GM23248 (cell line): ENCODE measurements at places on chromosomes 16 and 17. TPM values are rescaled to one million over a fixed set of nuclear protein-coding genes. Genes with fewer than 3 reads are reported as not detected.

Gene DCAF7
- polyA plus RNA-seq = 38.2 and 38.4 TPM in 2 replicates

DNA sequence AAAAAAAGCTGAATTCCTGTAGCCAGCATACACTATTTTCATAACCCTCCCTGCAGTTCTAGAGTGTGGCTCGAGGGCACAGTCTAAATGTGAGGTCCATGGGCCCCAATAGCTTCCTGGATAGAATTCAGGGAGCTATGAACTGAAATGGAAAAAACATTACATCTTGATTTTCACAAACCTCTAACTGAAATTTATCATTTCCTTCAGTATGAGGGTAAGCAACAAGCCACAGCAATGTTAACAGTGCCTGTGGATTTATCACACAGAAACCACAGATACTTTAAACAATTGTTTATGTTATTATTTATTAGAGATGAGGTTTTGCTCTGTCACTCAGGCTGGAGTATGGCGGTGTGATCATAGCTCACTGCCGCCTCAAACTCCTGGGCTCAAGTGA is 18.2 kb downstream of the TMEM92 start:
- DNase-seq = no peak

Gene FA2H
- not detected in 2 replicates for polyA plus RNA-seq

Gene CHMP6
- 34.0 and 37.1 TPM in 2 replicates for polyA plus RNA-seq

DNA sequence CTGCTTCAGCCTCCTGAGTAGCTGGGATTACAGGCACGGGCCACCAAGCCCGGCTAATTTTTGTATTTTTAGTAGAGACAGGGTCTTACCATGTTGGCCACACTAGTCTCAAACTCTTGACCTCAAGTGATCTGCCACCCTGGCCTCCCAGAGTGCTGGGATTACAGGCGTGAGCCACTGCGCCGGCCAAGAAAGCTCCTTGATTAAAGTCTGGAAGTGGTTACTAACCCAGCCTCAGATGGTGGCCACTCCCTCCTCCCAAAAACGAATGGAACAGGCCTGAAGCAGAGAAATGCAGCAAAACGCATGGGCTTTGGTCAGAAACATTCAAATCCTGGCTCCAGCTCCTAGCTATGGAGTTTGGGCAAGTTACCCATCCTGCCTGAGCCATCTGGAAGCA is 11.3 kb downstream of the FKBP10 start:
- DNase-seq = peak; percentile 58

GRCh38 chr17:36128411-36128978 is 24.9 kb downstream of the CCL4 start:
- DNase-seq = no peak

Gene TPSD1
- not detected in 2 replicates for polyA plus RNA-seq

- DNase-seq = no peak
Observed at GRCh38 chr17:70332356-70333210, 163.3 kb downstream of the KCNJ2 start.

DNA sequence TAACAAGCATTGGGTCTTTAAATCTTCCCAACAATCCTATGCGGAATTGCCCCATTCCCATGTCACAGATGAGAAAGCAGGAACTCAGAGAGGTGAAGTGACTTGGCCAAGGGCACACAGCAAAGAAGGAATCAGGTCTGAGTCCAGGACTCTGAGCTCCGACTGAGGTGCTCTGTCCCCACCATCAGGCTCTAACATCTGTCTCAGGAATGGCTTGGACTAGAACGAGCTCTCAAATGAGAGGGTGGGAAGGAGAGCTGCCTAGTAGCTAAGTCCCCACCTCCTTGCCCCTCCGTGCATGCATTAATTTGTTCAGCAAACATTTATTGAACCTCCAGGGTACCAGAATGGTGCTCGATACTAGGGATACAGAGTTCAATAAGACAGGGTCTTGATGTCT is 26.7 kb downstream of the ABCC3 start:
- peak; percentile 20 for DNase-seq

DNA sequence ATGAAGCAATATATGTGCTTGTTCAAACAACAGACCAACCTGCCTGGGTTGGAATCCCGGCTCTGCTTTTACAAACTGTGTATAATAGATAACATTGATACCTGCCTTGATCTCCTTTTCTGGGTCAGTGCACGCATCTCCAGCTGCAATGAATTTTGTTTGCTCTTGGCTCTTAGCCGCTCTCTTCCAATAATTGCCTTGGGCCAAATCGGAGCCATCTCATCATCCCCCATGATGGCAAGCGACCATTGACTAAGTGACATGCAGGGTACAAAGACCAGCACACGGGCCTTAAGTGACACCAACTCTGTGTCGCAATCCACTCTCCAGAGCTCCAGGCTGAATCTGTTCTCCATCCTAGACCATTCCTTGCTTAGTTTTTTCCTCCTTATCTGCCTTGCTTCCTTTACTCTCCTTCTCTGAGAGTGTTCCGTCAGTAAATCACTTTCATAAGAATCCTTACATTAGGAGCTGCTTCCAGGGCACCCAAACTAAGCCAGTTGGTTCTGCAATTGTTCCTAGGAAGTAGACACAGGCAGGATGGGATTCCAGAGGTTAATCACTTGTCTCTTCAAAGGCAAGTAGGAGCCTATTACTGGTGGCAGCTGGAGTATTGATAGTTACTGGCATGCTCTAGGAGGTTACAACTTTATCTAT is 134.2 kb downstream of the ABCA8 start:
- DNase-seq = no peak

Gene MON1B
- polyA plus RNA-seq = 21.4 and 22.8 TPM in 2 replicates

Gene C17orf100
- 5.2 and 5.5 TPM in 2 replicates for polyA plus RNA-seq

GRCh38 chr16:49051576-49051975 is 230.1 kb downstream of the CBLN1 start:
- DNase-seq = no peak

GRCh38 chr16:27838536-27839175 is 224.9 kb downstream of the GSG1L start:
- DNase-seq = no peak

GRCh38 chr17:42097691-42098631 is at the start of gene ZNF385C:
TSS of gene ZNF385C (minus strand) at chr17:42098473. CDS start at chr17:42063056, 35,417 bp downstream.
- DNase-seq = no peak

- peak; percentile 84 for DNase-seq
Observed at GRCh38 chr16:88920618-88921590, 54.4 kb upstream of the PABPN1L start.

DNA sequence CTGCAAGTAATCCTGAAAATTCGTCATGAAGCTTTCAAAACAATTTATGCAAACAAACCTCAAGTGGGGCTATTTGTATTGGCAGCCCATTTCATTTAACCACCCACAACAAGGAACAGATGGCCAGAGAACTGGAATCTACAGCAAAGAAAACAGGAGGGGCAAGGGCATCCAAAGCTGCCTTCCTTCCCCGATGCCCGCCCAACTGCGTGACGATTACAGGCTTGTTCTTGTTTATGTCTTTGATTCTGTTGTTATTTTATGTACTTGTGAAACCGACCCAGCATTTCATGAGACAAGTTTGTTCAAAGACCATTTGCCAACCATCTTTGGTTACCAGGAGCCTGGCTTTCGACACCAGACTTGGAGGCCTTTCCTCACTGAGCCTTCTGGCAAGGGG is 59.1 kb upstream of the IRX6 start:
- no peak for DNase-seq

Gene NEUROD2
- not detected in 2 replicates for polyA plus RNA-seq

- no peak for DNase-seq
Observed at GRCh38 chr17:33506889-33507650, 214.0 kb upstream of the ASIC2 start.

Gene MRPL27
- 115 and 120 TPM in 2 replicates for polyA plus RNA-seq

Gene TMC8
- polyA plus RNA-seq = 0.09 TPM in 1 of 2 replicates, not detected in the other

DNA sequence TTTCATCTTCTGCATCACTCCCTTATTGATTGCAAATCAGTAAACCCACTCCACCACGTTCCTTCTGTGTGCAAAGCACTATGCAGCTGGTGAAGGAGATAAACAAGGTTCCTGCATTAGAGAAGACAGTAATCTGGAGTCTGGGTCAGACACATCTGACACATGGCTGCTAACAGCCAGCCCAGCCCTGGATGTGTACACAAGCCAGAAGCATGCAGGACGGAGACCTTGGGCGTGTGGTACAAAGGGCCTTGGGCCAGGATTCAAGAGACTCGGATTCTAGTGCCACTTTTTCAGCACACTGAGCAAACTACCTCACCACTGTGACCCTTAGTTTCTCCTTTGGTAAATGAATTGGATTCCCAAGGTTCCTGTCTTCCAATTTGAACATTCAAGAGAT is 86.6 kb upstream of the DNAH9 start:
- DNase-seq = no peak

Gene USP43
- 0.08 TPM in 1 of 2 replicates, not detected in the other for polyA plus RNA-seq

Gene ZNF423
- 0.49 and 0.72 TPM in 2 replicates for polyA plus RNA-seq

DNA sequence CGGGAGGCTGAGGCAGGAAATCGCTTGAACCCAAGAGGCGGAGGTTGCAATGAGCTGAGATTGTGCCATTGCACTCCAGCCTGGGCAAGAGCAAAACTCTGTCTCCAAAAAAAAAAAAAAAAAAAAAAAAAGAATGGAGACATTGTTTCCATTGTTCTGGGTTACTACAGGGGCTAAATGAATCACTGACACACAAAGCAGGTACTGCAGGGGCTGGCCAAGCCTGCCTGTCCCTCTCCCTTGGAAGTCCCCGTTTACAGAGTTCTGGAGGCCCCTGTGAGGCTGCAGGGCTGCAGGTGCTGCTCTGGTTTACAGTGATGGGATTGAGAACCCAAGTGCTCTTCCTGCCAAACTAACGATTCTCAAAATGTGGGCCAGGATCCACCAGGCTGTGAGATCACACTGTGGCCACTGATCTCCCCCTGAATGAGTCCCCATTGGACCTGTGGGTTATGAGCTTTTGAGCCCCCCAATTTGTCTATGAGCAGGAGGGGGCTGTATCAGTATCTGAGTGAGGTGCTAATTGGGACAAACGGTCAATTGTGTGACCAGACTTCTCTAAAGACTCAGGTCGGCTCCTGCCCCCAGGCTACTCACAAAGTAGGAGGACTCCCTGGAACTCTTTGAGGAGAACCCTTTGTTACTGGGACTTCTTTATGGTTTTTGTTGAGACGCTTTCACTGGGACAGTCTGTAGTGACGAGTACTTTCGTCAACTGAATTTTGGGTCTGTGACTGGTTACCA is 39.0 kb downstream of the DNAH17 start:
- no peak for DNase-seq

GRCh38 chr16:6698548-6698947 is 634.1 kb upstream of the RBFOX1 start:
- DNase-seq = no peak

Gene MSLN
- polyA plus RNA-seq = not detected in 2 replicates

DNA sequence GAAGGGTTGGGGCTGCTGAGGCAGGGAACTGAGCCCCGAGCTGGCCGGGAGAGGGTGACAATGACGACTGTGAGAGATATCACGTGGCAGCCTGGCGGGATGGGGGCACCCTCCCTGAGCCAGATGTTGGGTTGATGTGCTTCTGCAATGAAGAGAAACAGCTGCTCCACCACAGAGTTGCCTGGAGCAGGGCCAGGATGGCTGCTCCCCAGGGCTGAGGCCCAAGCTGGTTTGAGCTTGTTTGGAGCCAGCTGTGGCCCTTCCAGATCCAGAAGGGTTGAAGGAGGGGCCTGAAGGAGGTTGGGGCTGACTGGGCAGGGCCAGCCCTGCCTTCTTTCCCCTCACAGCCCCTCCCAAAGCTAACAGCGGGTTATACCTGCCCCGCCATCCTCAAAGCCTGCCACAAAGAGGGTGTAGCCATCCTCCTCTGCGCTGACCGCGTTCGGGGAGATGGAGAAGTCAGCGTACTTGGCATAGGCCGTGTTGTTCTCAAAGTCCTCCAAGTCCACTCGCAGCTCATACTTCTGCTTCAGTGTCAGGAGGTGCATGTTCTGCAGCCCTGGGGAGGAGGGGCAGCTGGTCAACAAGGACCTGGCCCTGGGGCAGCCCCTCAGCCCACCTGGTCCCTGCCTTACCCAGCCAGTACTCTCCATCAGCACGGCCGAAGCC is 2.1 kb downstream of the MFAP4 start:
- DNase-seq = peak; percentile 88

GRCh38 chr16:426906-427249 is 1.4 kb downstream of the RAB11FIP3 start:
- no peak for DNase-seq

Gene KCNJ12
- 0.29 and 0.33 TPM in 2 replicates for polyA plus RNA-seq

DNA sequence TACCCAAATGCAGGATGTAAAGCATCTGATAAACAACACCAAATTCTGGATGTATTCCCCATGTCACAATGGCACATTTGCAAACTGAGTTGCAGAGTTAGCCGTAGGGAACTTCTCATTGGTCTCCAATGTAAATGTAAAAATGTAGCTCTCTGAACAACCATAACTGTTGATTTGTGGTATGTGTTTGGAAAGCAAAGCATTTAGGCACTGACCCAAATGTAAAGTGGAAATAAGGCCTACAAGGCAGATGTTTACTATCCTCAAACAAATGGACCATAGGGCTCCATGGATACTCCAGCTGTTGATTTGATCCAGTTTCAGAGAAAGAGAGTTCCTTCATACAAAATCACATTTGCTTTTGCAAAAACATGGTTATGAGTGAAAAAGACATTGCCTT is 223.0 kb upstream of the ELAC2 start:
- no peak for DNase-seq

GRCh38 chr16:27349276-27349675 is 35.5 kb downstream of the IL4R start:
- no peak for DNase-seq

DNA sequence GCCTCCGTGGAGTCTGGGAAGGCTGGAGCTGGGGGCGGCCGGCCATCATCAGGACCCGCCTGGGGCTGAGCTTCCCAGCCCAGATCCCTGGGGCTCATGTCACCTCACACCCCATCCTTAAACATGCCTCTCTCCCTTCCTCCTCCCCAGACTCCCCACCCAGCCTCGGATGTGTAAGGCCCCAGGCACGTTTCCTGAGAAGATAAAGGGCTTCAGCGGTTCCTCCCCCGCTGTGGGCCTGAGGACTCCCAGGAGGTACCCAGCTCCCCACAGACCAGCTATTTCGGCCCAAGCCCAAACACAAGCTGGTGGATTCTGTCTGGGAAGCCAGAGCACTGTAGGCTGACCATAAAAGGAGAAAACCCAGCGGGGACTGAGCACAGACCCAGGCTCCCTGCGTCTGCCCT is 49.2 kb downstream of the MYH11 start:
- DNase-seq = no peak

DNA sequence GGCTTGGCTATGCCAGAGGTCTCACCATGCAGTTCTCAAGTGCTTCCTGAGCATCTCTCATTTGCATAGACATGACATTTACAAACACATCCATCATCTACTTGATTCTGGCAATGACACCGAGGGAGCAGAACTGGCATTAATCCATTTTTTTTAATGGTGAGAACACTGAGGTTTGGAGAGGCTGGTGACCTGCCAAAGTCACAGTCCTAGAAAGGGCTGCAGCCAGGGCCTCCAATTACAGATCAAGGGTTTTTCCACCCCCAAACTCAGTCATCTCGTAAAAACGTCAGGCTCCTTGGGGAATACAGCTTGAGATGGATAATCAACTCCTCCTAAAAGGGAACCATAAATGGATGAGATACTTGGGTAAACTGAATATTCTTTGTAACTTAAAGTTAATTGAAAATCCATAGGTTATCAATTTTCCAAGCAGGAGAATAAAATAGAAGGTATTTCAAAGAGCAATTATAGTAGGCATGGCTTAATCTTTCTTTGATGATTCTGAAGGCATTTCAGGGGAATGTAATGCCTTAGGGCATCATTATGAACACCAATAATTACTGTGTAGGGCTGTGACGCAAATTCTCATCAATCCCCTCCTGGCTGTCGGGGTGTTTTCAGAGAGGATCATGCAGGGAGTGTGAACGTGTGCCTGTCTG is 9.4 kb upstream of the MEOX1 start:
- DNase-seq = peak; percentile 71

GRCh38 chr17:77212081-77212832 is 71.5 kb downstream of the SEC14L1 start:
- DNase-seq = no peak
